ENCODE measurements at places on chromosomes 2 and 18.
A peak's percentile ranks its signal among the peaks of the same experiment; 100 is the strongest.

DNA sequence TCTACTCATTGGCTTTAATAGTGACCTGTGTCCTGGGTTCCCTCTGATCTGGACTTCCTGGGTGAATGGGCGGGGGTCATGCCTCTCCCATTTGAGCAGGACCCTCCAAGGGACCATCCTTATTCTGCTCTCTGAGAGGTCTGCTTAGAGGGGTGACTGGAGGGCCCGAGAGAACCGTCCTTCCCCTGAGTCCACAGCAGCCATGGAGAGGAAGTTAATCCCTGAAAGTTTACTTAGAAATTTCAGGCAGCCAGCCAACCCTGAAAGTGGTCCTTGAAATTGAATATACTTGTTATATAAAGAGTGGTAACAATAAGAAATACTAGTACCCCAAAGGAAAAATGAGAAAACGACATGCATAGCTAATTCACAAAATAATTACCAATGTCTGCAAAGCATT, 226.1 kb downstream of the DYSF start:
- DNase-seq, result peak; percentile 35

DNA sequence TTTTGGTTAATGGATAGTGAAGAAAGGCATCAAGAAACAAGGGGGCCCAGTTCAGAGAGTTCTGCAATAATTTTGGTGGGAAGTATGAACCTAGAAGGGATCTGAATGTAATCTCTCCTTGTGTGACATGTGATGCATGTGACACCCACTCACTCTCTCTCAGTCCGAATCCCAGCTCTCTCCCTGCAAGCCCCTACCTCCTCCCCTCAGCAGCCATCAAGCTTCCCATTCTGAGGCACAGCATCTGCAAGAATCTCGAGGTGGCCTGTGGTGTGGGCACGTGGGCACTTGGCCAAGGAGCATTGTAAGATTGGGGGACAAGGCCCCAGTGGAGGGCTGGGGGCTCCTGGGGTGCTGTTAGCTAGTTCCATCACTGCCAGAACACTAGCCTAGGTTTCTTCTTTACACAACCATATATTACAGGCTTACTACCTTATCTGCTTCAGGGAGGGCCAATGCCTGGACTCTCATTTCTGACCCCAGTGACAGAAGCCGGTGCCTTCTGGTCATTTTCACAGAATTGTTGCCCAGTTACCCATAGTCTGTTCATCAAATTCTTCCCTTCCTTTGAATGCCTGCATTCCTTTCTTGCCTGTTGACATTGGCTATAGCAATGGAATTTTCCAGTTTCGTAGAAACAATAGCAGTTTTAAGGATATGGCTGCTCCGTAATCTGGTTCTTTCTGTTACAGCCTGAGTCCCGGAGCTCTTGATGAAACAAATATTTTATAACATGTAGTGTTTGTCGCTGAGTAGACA, 13.3 kb upstream of the LCLAT1 start:
- DNase-seq, result no peak

DNA sequence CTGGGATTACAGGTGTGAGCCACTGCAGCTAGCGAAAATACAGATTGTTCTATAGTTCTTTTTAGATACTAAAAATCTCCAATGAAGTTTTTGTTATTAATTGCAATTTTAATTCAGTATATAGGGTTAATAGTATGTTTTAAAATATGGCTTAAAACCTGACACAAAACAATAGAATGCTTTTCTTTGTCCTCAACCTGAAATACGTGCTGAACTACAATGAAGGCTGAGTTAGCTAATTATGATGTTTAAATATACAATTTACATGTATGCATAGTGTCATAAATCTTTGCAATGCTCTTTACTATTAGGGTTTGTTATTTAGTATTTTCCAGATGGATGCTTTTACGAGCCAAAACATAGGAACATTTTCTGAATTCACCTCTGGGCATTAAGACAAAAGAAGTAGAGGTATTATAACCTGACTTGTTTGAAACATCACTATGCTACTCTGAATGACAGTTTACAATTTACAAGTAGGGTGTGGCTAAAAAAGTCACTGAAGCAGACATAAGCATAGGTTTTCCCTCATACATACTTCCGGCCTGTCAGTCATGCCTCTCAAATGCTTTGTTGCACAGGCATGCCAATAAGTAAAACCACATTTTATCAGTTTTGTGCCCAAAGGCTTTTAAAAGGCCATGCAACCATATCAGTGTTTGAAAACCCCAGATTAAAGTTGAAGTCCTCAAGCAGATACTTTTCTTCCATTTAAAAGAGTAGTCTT, 168.3 kb downstream of the OTX1 start:
- no peak for DNase-seq

DNA sequence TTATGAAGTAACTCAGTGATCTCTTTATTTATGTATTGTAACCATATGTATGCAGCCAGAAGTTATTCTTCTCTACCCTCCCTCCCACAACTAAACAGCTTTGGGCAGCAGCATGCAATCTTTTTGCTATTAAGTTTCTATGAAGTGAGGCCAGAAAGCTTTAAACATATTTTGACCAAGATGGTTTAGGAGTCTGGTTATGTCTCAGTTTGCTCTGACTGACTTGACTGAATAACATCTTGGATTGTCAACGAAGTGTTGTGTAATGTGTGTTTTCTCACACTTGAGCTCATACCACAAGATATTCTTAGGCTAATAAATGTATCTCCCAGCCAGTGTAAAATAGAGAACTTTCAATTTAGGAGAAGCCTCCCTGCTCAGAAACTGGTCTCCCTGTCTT, 104.3 kb downstream of the TTC27 start:
- no peak for DNase-seq

GRCh38 chr2:135169900-135170753, 118.0 kb downstream of the RAB3GAP1 start:
- DNase-seq, result no peak

DNA sequence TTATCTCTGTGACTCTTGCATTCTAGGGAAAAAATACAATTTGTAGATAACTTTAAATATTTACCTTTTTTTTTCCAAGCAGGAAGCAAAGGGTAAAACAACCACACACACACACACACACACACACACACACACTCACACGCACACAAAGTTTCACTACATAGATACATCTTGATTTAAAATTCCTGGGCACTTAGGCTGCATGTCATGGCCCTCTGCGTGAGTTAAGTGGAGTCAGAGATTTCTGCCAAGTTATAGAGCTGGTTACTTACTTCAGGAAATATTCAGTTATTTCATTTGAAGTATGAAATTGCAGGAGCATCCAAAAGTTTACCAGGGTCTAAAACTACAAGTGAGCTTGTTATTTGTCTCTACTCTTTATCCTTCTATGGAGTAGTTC, 612.0 kb downstream of the IRS1 start:
- DNase-seq, result no peak

GRCh38 chr2:128416806-128417205, 98.1 kb upstream of the HS6ST1 start:
- peak; percentile 39 for DNase-seq

DNA sequence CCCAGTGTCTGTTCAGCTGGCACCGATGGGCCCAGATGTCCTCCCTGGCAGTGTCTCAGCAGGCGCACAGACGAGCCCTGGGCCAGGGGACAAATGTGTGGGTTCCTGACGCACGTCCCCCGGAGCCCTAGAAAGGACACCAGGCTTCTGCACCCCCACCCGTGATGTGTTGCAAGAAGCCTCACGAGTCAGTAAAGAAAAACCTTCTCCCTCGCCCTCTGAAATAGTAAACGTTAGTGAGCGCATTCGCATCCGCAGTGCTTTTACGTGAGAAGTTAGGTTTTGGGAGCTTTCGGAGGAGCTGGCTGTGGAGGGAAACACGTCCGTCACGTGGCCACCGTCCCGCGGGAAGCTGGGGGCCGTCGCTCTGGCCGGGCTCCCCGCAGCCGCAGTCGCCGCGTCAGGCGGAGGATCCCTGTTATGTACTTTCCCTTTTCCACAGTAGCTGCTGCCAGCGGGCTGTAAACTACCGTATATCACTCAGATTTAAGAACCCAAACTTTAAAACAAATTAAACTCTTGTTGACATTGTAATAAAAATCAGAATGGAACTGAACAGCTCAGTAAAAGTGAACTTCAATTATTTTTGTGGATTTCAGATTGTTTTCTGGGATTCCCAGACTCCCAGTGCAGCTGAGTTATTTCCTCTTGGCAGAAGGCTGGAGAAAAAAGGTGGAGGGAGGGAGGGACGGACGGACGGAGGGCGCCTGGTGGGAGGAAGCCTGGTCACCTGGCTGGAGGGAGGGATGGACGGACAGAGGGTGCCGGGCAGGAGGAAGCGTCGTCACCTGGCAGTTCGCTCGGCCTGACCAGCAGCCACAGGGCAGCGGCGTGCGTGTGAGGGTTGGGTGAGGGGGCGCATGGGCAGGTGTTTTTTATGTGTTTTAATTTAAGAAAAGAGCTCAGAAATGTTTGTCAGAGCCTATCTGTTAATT, 112.1 kb downstream of the NFATC1 start:
- peak; percentile 91 for DNase-seq

- DNase-seq, result no peak
Observed at GRCh38 chr2:178331474-178332432, 119.2 kb downstream of the PRKRA start.

DNA sequence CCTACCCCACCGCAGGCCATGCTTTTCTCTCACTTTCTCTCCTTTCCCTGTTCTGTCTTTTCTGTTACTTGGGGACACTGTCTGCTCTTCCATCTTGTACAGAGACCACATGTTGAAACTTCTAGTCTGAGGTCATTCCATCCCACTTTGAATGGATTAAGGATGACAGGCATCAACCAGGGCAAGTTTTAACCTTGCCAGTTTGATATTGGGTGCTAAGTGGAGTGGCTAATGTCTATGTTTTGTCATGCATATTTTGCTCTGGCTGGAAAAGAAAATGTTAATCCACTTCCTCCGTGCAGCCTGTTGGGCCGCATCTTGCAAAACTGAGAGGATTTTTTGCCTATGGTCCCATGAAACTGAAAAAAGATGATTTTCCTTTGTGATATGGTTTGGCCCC, 205.5 kb upstream of the SESTD1 start:
- no peak for DNase-seq

GRCh38 chr2:1619556-1619955, 124.8 kb downstream of the PXDN start:
- no peak for DNase-seq

GRCh38 chr2:220653776-220654175, 918.3 kb downstream of the EPHA4 start:
- DNase-seq, result no peak

DNA sequence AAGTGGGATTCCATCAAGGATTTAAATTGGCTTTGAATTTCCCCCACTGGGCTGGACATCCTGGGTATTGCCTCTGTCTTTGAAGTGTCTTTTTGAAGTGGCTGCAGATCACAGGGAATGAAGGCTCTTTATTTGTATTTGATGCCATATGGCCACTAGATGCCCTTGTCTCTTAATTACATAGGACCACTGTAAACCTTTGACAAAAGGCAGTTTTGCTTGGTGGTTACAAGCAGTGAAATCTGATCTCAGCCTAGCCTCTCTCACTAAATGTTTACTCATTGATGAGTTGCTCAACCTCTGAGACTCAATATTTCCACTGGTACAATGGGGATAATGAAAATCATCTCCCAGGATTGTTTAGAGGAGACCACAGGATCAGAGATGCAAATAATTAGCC, 102.2 kb downstream of the INSIG2 start:
- no peak for DNase-seq

DNA sequence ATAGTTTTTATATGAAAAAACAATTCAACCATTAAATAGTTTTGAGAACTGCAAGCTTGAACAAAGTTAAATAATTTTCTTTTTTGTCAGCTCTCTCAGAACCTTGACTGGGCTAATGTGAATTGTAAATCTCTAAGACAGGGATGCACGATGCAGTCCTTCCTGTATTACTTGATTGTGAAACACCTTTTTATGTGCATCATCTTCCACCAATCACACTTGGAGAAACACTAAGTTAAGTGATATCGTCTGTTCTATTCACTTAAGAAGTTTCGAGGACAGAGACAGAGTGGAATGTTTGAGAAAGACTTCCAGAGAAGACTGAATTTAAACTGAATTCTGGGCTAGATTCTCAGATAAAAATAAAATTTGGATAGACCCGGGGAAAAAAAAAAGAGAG, 238.2 kb downstream of the MREG start:
- DNase-seq, result no peak

DNA sequence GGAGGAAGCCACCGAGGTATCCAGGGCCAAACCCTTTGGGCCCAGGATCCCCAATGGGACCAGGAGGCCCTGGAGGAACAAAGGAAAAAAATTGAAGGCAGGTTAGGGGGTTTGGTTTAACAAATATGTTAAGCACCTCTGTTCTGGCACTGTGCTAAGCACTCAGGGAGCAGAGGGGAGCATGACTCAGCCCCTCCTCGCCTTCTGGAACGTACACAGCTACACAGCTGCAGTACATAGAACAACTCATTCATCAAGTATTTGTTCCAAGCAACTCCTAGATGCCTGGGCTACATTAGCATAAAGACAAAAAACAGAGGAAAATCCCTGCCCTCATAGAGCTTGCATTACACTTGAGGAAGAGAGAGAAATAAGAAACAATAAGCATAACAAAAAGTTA, 153.6 kb downstream of the COL4A4 start:
- DNase-seq, result no peak

DNA sequence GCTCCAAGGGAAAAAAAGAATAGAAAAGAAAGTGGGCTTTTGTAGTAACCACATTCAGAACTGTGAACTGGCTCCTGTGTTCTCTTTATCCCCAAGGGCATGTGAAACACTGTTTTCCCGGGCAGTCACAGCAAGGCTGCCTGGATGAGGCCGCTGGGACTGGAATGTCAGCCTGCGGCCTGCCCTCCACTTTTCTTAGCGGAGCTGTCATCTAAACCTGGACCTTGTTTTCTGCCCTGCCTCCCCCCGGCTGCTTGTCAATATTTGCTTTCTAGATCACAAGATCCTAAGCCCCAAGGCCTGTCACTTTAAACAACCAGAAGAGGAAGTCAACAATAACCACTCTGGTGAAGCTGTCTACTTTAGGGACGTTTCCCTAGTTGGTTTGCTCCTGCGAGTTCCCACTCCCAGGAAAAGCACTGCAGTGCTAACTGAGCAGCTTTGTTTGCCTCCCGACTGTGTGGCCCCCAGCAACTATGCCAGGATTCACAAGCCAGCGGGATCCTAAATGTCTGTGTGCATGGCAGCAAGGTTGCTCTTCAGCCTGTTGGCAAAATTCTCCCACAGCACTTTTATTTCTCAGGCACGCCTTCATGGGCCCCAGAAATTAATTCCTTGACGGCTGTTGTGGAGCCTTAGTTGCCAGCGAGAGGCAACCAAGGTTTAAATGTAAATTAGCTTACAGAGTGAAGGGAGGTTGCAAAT, 30.6 kb downstream of the SOWAHC start:
- peak; percentile 50 for DNase-seq

GRCh38 chr18:36322408-36322728, 24.9 kb downstream of the FHOD3 start:
- no peak for DNase-seq

- no peak for DNase-seq
Observed at GRCh38 chr2:156017341-156017885, 315.1 kb downstream of the NR4A2 start.

DNA sequence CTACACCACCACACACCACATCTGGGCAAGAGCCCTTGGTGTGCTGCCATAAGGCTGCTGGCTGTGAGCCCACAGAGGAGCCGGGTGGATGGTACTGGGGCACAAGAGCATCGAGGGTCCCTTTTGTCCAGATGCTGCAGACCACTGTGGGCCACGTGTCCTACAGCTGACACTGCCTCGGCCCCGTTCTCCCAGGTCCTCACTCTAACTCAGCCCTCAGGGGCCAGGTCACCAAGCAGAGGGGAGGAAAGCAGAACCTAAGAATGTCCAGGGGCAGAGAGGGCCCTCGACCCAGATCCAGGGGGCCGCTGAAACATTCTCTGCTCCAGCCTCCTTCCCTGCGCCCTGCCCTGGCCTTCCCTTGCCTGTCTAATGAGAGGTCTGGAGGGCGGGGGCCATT, 91.7 kb upstream of the ASB18 start:
- no peak for DNase-seq

Data from right forelimb (tissue), 1 donor.